ENCODE measurements at places on chromosomes 6 and 20.

DNA sequence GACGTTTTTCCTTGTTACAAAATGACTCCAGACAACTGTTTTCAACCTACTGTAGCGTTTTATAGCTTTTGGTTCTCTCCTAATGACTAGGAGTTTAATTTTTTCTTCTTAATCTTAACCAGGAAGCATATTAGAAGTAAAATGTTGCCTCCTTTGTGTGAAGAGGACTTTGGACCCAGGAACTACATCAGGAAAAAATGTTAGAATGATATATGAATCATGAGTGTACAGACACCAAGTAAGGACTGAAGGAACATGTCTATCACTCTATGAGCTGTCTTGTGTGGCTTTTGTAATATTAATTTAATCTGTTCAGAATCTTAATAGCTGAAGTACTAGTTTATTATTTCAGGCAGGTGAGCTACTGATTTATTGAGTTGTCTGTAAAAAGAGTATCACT, 71.0 kb upstream of the MARCKS start:
- no peak for DNase-seq

GRCh38 chr6:99613705-99614429, 7.2 kb downstream of the PRDM13 start:
- DNase-seq, result peak; percentile 69

- DNase-seq, result no peak
Measured at GRCh38 chr6:18053078-18053477, 65.6 kb upstream of the KIF13A start.

DNA sequence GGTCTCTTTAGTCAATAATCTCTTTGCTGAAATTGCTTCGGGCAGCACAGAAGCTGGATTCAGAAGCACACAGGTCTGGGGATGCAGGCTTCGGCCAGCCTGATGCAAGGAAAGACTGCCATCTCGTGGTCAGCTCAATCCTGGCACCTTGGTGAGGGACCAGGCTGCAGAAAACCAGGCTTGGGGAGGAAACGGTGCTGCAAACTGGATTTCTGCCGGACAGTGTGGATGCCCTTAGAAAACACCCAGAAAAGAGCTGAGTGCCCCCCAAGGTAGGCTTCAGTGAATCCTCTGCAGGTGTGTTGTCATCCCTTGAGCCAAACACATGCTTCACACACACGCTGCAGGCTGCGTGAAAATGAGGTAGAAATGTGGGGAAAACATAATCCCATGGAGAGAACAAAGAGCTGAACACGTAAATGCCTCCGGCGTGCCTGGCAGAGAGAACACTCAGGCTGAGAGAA, 89.8 kb upstream of the PAX1 start:
- DNase-seq, result peak; percentile 81

DNA sequence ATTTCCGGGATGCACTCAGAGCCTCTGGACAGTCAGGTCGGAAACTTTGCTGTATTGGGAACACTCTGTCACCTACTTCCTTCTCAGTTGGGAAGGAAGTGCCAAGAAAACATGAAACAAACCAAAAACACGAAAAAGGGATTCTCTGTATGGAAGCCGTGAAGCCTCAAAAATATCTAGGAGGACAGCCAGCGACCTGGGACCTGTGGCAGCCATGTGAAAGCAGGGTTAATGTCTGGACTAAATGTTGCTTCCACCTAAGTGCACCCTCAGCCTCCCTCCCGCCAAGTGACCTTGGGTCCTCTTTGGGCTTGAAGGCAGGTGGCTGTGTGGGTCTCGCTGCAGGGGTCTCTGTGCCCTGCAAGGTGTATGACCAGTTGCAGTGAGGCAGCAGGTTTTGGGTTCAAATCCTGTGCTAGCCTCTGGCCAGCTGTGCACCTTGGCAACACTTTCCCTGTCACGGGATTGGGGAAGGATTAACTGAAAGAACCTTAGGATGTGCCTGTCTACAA, 851 bp downstream of the MAVS start:
- DNase-seq, result no peak

DNA sequence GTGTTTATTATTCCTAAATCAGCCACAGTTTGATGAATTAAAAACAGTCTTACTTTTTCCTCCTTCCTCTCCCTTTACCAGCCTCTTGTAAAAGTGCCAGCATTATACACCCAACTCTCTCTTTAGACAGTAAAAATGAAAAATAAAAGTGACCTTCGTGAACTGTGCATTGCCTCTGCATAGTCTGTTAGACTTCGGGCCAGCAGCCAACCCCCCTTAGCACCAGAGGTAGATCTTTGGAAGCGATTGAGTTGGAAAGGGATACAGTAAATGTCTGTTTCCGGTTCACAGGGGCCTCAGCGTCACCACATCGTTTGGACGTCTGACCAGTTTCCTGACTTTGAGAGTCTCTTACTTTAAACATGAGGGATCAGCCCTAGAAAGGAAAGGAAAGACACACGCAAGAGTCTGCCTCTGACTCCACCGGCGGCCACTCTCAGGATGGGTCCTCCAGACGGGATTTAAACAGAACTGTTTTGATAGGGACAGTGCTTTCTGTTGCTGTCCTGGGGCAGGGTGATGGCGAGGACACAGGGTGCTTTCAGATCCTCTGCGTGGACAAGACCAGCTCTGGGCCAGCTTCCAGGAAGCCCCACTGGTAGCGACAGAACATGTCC, 206.6 kb upstream of the PREP start:
- DNase-seq, result no peak

DNA sequence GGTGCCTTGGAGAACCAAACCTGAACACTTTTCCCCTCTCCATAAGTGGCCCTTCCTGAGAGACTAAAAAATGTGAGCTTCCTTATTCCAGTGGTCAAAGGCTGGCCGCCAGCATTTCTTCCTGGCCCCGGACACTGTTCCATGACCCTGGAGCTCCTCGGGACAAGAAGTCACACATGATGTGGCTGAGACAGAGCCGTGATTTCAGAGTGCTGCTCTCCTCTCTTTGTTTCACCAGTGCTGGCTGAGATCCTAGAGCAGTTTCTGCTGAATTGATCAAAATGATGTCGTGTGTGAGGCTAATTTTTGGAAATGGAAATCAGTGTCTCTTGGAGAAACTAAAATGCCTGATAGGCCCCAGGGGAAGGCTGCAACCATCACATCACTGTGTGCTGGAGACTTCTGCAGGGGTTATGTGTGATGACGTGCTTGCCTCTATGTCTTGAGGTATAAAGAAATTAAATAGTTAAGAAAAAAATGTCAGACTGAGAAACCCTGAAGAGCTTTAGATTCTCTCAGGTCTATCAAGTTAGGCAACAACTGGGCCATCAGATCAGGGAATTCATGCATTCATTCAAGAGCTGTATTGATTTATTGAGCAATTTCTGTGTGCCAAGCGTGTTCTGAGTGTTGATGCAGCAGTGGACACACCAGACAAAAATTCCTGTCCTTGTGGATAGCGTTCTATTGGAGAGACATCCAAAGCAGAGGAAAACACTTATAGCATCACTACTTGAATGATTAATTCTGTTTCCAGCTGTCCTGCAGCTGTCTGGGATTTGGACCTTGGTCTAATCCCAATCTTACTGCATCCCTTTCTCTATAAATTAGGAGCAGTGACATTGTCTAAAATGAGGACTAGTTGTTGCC, 72.7 kb upstream of the CCN6 start:
- DNase-seq, result no peak

GRCh38 chr20:60021104-60021503, 62.9 kb downstream of the CDH26 start:
- no peak for DNase-seq

GRCh38 chr20:58577139-58577806, 62.1 kb upstream of the APCDD1L start:
- DNase-seq, result no peak

GRCh38 chr6:161171207-161171606, 102.7 kb downstream of the AGPAT4 start:
- no peak for DNase-seq

GRCh38 chr6:65610746-65611145, 96.3 kb downstream of the EYS start:
- no peak for DNase-seq

- DNase-seq, result no peak
Measured at GRCh38 chr6:14819001-14819400, 426.9 kb upstream of the JARID2 start.

- DNase-seq, result no peak
Measured at GRCh38 chr6:162942866-162943265, 215.1 kb downstream of the PACRG start.

GRCh38 chr20:37205130-37205529, 25.8 kb upstream of the MROH8 start:
- DNase-seq, result no peak

GRCh38 chr6:113570161-113570560, 287.0 kb upstream of the MARCKS start:
- DNase-seq, result no peak

DNA sequence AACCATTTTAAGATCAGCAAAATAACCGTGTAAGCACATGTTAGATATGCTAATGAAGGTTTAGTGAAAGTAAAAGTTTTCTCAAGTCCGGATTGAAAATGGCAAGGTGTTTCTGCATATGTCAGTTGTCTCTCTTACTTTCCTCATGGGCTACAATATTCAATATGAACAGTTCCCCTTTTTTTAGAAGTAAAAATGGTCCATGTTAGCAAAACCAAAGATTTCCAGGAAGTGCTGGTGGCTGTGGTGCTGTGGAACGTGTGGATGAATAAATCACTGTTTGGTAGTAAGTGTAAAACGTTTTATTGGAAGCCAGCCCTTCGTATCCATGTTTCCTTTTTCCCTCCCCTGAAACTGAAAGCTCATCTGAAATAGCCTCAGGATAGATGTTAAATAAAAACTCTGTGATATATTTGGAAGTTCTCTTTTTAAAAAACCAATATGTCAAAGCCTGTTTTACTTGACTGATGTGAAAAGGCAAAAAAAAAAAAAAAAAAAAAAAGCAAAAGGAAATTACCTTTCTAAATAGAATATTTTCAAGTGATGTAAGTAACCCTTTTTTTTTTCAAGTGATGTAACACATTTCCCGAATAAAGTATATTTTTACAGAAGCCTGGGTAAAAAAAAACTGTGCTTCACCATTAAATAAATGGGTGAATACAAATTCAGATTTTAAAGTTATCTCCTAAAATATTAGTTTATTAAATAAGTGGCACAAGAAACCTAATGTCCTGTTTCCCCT, 41.9 kb downstream of the PLEKHG1 start:
- no peak for DNase-seq

DNA sequence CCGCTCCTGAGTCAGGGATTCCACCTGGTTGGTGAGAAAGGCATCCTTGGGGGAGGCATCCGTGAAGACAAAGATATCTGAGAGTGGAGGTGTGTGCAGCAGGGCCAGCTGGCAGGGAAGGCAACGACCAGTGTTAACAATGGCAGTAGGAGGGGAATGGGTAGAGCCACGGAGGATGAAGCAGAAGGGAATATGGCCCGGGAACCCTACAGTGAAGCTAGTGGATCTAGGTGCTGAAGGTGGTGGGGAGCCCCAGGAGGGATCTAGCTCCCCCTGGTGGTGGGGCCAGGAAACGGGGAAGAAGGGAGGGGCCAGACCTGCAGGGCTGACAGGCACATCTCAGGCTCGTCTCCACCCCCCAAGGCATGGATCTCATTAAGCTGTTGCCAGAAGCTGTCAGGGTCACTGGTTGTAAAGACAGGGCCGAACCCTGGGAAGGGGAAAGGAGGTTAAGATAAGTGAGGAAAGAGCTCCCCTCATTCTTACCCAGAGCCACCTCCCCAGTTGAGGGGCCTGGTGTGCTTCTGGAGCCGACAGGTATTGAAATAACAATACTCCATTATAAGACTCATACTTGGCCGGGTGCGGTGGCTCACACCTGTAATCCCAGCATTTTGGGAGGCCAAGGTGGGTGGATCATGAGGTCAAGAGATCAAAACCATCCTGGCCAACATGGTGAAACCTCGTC, 7.3 kb downstream of the VWA7 start:
- peak; percentile 84 for DNase-seq

DNA sequence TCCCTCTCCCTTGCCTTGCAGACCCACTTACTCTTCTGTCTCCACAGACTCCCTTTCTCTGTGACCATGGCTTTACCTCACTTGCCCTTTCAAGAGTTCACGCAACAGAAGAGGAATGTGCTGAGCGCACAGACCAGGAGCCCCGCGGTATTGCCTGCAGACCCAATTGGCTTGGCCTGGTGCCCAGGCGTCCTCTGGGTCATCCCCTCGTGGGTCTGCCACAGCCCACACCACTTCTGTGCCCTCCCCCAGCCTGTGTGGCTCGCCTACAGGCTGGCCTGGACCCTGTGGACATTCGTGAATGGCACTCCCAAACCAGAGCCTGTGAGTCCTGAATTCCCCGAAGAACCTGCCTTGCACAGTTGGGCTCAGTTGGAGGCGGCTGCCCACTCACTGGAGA, 15.3 kb upstream of the NINL start:
- no peak for DNase-seq

GRCh38 chr6:97053643-97054411, 129.3 kb downstream of the KLHL32 start:
- DNase-seq, result peak; percentile 40

DNA sequence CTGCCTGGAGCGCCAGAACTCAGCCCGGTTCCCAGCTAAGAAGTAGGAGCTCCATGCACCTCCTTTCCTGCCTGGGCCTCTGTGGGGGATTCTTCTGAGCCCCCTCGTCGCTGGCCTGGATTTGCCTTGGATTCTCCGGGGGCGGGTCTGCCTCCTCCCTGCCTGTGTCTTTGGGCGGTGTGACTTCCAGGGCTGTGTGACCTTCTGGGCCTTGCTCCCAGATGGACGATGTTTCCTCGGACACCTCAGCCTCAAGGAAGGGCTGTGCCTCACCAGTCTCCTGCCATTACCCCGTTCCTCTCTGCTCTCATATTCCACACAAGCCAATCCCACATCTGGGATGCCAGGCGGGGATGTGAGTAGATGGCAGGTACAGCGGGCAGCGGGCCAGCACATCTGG, 76.8 kb downstream of the ERMARD start:
- DNase-seq, result no peak

- peak; percentile 69 for DNase-seq
Measured at GRCh38 chr6:84773431-84774156, 9.2 kb upstream of the TBX18 start.

GRCh38 chr6:11011787-11012234, 32.3 kb downstream of the ELOVL2 start:
- DNase-seq, result peak; percentile 72

GRCh38 chr6:89495961-89496535, 63.1 kb downstream of the ANKRD6 start:
- no peak for DNase-seq

DNA sequence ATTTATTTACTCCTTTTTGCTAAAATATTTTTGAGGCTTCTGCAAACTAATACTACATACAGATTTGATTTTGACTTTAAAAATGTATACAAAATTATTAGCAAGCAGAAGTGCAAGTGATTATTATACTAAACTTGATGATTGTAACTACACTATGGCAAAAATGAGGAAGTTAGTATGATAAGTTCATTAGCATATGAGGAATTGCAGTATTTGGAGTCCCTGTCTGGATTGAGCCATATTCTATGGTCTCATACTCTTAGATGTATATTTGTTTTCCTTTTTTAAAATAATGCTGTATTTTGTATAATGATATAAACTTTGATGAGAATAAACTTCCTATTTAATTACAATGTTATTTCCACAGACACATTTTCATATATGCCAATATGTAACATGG, 13.9 kb downstream of the CRISP3 start:
- no peak for DNase-seq

- no peak for DNase-seq
Measured at GRCh38 chr6:18206591-18206990, 51.4 kb downstream of the KDM1B start.

GRCh38 chr6:18327626-18328025, 59.5 kb upstream of the RNF144B start:
- DNase-seq, result peak; percentile 75

GRCh38 chr20:22597303-22597702, 12.9 kb upstream of the FOXA2 start:
- no peak for DNase-seq

Data from GM23338 (cell line).